ENCODE measurements at places on chromosomes 11 and 22.
A peak's percentile ranks its signal among the peaks of the same experiment; 100 is the strongest.

DNA sequence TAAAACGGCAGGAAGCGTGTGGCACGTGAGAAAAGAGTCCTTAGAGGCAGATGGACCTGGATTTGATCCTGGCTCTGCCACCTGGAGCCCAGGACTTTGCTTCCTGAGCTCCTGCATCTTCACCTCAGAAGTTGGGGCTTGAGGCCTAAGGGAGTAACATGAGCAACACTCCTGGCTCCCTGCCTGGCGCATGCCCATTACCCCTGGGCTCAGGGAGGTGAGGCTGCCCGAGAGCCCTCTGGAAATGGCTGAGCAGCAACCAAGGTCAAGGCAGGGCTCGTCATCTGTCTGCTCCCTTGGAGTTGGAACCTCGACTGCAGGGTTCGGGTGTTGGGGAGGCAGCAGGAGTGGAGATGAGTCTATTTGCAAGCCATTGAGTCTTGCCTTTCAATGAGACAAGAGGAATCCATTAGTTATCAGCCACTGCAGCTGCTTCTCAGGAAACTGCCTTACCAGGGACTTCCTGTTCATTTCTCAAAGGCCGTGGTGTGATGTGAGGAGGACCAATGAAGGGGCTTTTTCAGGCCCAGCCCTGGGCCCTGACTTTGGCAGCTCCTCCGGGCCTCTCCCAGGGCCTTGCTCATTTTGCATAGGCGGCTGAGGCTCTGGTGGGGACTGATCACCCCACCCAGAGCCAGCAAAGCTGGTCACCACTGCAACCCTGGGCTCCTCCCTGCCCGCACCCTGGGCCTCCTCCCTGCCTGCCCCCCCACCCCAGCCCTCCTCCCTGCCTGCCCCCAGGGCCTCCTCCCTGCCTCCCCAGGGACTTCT, 6.4 kb downstream of the FADS2 start:
- DNase-seq: peak; percentile 29

- DNase-seq: no peak
Observed at GRCh38 chr22:29798801-29799200, 31.6 kb downstream of the UQCR10 start.

- DNase-seq: no peak
Observed at GRCh38 chr11:132046288-132046865, 676.0 kb downstream of the NTM start.

DNA sequence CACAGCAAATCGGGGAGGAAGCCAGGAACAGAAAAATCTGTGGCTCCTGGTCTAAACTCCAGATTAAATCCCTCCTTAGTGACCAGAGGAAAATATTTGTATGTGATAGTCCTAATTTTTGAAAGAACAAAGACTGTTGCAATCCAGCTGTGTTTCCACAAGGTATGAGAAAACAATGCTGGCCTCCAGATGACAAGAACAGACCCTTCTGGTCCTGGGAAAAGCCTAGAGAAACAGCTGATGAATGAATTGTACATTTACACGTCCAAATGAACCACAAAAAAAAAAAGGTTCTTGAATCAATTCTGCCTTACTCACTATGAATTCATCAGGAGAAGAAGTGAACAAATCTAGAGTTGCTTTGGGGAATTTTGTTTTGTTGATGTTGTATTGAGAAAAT, 63.7 kb downstream of the ETS1 start:
- DNase-seq: no peak

- DNase-seq: no peak
Observed at GRCh38 chr11:34627197-34627596, 6.3 kb downstream of the EHF start.

DNA sequence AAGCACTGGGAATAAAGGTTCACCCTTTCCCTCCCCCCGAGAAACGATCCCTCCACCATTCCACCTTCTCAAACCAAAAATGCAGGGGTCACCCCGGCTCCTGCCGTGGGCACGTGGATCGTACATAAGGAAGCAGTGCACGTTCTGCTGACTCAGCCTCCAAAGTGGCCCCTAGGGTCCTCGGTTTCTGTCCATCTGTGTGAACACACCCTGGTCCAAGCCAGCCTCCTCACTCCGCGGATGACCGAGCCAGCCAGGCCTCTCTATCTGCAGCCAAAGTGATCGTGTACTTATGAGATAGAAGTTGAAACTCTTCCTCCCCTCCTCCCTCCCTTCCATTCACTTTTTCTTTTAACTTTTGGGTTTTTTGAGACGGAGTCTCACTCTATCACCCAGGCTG, 16.2 kb downstream of the C11orf24 start:
- DNase-seq: no peak

DNA sequence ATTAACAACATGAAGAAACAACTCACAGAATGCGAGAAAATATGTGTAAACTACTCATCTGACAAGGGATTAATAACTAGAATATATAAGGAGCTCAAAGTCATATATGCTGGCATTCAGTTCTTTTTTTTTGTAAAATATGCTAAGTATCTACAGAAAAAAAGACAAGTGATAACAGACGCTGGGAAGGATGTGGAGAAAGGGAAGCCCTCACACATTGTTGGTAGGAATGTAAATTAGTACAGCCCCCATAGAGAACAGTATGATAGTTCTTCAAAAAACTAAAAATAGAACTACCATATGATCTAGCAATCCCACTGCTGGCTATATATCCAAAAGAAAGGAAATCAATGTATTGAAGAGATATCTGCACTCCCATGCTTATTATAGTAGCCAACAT, 13.8 kb downstream of the GAB2 start:
- no peak for DNase-seq
